ENCODE measurements at places on chromosomes 4 and X.

DNA sequence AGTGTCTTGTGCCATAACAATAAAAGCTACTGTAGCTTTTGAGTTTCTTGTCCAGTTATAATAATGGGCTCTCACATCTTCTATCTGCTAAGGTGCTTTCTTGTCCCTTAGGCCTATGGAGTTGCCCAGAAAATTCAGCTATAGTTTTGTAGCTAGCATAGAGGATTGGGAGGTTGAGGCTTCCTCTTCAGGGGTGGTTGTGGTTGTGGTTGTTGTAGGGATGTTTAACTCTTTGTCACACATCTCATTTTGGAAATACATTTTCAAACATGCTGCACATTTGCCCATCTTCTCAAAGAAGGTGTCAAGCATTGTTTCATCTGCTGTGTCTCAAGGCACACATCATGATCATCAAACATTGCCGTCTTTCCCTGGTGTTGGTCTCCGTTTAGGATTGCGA is 65.0 kb downstream of the ATXN3L start:
- DNase-seq = no peak

GRCh38 chr4:127249066-127249766 is 383.5 kb upstream of the INTU start:
- DNase-seq = no peak

DNA sequence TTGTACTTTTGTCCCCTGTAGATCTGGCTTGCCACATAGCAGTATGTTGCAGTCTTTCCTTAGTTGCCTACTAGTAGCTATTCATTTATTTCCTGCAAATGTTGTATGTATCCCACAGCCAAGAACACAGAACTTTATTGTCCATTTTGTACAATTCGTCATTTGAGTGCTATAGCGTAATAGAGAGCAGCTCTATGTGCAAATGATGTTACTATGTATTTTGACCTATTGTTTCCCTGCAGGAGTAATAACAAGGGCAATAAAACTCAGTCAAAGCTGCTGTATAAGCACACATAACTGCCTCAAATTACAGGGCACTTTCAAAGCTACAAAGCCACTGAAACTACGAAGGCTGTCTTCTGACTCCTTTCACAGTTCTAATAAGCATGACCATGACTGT is 48.1 kb downstream of the NRK start:
- no peak for DNase-seq

GRCh38 chr4:125184116-125184515 is 130.6 kb upstream of the FAT4 start:
- no peak for DNase-seq

DNA sequence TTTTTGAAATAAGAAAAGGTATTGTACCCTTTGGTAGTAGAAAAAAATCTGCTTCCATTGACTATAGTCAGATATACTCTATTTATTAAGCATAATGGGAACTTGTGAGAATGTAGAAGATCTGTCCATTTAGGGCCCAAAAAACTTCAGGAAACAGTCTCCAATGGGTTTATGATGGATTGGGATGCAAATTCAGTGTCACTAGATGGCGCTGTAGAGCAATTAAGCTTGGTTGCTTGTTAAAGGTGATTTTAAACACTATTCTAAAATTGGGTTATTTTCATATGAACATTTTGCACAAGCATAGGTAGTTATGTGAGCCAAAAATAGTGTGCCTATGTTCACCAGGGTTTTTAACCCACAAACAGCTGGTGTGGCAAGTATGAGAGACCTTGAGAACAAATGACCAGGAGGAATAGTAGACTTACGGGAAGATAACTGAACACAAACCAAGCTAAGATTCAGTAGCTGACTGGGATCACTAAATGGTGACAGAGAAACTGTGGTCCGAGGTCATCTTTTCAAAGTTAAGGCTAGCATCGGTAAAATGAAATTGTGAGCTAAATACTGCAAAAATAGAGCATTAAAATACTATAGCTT is 80.3 kb upstream of the LSM6 start:
- DNase-seq = peak; percentile 22

- DNase-seq = peak; percentile 11
Observed at GRCh38 chr4:143559757-143560147, 46.2 kb downstream of the SMARCA5 start.

GRCh38 chr4:67344594-67345380 is 200.5 kb downstream of the CENPC start:
- DNase-seq = no peak

- DNase-seq = no peak
Observed at GRCh38 chr4:38119668-38120385, 159.6 kb downstream of the PTTG2 start.

- no peak for DNase-seq
Observed at GRCh38 chr4:118741301-118741855, 56.2 kb downstream of the METTL14 start.

DNA sequence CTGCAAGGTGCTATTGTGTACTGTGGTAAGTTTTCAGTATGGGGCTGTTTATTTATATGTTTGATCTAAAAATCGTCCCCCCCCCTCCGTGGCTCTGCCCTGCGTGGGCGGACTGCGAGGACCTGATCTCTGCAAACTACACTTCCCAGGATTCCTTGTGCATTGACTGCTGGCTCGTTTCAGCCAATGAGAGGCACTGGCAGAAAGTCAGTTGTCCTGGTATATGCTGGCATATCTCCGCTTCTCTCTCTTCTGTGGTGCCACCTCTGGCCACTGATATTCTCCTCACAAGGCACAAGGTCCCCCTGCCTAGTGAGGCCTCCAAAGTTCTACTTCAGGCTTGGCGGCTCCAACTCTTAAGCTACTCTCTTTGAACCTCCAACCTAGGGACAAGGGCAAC is 168.8 kb upstream of the ZFP42 start:
- DNase-seq = no peak

DNA sequence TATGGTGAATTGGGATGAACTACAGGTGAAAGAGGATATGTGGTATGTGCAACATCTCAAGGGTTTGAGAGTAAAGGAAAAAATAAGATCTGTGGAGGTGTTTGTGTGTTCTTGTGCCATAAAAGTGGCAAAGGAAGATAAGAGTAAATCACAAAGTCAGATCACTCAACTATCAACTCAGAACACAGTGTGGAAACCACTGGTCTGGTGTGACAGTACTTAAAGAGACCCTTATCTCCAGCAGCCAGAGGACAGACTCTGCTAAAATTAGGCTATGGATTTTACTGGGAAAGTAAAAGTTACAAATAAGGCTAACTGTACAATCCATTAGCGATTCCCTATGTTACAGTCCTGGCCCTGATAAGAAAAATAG is 54.0 kb upstream of the PRDM8 start:
- no peak for DNase-seq

DNA sequence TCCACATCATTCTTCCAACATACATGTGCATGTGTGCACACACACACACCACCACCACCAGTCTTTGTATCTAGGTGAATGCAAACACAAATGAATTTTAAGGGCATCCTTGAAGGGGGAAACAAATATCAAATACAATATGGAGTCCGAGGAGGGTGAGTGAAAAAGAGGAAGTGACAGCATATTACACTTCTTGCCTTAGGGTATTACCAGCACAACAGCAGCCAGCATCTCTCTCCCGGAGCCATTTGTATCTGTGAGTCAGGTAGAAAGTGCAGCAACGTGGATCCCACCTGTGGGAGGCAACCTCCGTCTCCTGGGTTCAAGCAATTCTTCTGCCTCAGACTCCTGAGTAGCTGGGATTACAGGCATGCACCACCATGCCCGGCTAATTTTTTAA is 483.2 kb downstream of the SMARCA1 start:
- no peak for DNase-seq

DNA sequence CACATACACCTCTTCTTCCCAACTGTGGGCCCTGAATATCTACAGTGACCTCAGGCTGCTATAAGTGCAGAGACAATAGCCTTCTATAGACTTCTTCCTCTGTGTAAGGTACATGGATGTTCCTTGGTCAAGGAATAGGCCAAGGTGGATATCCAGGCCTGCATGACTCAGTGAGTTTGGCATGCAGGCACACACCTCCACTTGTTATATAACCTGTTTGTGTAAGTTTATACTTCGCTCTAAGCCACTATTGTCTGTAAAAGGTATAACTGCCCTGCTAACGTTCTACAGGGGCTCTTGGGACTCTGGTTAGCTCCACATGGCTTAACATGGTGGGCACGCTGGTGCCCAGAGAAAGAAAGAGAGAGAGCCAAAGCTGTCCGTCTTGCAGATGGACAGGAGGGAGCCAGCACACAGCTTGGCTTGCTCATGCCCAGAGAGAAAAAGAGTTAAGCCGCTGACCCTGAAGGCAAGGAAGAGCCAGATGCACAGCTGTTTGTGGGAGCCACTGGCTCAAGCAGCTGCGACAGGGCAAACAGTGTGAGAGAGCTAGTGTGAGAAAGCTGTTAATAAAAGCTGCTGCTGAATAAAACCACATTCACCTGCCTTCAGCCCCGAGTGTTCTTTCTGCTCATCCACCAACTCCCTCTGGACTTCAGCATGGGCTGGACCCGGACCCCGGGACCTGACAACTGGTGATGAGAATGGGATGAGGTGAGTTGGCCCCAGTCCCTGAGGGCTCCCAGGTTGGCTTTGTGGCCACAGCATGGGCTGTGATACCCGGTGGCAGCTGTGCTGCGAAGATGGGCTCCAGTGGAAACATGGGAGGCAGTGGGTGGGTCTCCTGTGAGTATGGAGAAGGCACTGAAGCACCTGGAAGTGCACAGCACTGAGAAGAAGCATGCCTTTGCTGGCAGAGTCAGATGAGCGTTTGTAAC is 44.5 kb upstream of the ZBTB33 start:
- no peak for DNase-seq

GRCh38 chr4:41542526-41543275 is 4.7 kb downstream of the LIMCH1 start:
- DNase-seq = no peak

- DNase-seq = no peak
Observed at GRCh38 chrX:17812763-17813162, 48.3 kb downstream of the RAI2 start.

GRCh38 chr4:78880874-78881492 is 58.3 kb downstream of the PAQR3 start:
- no peak for DNase-seq

- DNase-seq = no peak
Observed at GRCh38 chr4:25031077-25031621, 403 bp upstream of the LGI2 start.

DNA sequence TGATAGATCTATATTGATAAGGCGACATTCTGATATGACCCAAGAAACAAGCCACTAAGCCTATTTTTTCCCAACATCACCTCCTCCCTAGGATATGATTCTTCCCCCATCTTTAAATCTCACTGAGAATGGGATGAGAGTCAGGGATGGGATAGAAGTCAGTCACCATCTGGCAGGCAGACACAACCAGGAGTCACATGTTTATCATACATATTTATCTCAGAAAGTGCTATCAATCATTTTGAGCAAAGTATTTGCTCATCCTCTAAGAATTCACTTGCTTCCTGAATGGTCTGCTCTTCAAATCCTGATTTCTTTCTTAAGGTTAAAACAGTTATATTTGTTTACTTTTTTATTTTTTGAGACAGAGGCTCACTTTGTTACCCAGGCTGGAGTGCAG is 20.3 kb downstream of the DNAAF6 start:
- no peak for DNase-seq

DNA sequence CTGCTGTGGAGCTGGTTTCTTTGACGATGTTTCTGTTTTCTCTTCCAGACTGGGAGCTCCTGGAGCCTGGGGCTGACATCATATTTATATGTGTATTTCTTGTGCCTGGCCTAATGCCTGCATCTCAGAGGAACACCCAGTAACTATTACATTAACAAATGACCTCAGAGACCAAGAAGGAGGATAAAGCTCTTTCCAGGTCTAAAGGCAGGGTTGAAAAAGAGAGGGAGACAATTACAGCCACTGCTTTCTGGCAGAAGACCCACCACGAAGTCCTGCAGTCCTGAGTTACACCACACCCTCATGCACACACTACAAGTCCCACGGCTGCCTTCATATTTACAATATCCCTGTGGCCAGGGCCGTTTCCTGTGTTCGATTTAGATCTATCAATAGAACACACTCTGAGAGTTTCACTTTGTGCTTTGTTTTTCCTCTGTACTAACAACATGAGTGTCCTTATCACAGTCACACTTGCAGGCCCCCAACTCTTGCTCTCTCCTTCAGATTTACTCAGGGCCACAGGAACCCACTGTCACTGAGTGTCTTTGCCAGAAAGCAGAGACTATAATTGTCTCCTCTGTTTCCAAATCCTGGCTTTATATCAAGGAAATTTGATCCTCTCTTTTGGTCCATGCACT is 535.5 kb downstream of the MID1IP1 start:
- peak; percentile 20 for DNase-seq

- no peak for DNase-seq
Observed at GRCh38 chrX:152641996-152642395, 4.3 kb downstream of the GABRQ start.

DNA sequence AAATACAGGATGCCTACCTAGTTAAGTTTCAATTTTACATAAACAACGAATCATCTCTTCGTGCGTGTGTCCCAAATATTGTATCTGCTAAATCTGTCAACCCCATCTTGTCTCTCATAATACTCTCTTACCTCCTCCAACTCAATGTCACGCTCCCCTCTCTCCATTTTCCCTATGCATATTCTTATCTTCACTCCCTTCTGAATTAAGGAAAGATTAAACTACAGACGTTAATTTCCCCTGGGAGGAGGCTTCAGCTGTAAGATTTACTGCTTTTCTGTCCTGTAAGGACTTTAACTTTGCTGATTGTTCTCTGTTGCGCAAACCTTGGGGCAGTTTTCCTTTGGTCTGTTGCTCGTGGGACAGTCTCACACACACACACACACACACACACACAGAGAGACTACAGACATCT is 455 bp upstream of the ABCB7 start:
- no peak for DNase-seq

DNA sequence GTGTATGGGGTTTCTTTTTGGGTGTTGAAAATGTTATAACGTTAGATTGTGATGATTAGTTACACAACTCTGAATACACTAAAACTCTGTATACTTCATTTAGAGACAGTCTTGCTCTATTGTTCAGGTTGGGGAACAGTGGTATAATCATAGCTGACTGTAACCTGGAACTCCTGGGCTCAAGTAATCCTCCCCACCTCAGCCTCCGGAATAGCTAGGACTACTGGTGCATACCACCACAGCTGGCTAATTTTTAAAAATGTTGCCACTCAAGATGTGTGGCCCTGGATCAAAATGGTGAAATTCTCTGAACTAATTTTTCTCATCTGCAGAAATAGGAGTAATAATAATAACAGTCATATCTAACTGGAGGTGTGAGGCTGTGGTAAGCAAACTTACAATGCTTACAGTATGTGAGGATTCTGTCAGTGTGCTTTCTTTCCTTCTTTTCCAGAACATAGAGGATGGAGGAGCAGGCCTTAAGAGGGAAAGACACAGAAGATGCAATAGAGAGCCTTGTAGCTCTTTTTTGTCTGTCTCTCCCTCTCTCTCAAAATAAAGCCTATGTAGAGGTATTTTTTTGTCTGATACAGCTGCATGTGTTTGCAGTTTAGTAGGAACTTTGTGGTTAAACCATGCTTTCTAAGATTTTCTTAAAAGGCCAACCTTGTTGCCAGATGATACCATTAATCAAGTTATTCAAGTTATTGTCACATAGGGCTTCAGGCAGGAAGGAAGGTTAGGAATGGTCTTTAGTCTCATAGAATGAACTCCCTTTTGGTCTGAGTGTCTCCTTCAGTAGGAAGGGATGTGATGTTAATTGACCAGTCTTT is 7.5 kb downstream of the ADD1 start:
- DNase-seq = no peak

Data from stimulated activated CD4-positive, alpha-beta T cell treated with anti-CD3 and anti-CD28 coated beads, Interleukin-4, amount 100 ng/mL, for 24 hours (primary cell).